ENCODE measurements at places on chromosomes 5 and 9.

DNA sequence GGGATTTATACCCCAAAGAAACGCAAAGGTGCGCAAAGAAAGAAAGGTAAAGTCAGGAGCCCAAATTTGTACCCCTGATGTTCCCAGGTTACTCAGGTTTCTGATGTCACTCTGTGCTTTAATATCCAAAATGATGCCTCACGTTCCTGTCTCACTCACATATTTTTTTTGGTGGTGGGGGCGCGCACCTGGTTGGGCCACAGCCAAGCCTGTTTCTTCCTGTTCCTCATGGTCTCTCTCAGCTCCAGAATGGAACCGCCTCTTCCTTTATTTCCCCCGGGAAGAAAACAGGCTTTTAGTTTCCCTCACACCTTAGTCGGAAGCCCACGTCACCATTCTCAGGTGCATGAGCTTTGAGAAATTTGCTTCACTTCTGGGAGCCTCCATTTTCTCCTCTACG lies 118.3 kb upstream of the BOD1 start:
- DNase-seq: no peak

- DNase-seq: no peak
These were observed 6.2 kb upstream of the CERCAM start for GRCh38 chr9:128414461-128414860.

- no peak for DNase-seq
These were observed 34.8 kb upstream of the TTC23L start for GRCh38 chr5:34803974-34804732.

GRCh38 chr9:98195671-98196070 lies 3.2 kb upstream of the CORO2A start:
- no peak for DNase-seq

DNA sequence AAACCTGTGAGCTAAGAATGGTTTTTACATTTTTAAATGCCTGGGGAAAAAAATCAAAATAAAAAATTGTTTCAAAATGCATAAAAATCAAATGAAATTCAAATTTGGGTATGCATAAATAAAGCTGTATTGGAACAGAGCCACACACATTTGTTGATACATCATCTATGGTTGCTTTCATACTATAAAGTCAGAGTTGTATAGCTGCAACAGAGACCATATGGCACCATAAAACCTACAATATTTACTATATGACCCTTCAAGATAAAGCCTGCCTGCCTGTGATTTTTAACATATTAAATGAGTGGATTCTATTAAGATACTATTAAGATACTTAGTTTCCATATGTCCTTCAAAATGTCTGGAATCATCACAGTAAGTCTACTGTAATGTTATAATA lies 40.0 kb downstream of the AUH start:
- no peak for DNase-seq

GRCh38 chr5:61783481-61783880 lies 451.4 kb downstream of the ZSWIM6 start:
- DNase-seq: no peak

DNA sequence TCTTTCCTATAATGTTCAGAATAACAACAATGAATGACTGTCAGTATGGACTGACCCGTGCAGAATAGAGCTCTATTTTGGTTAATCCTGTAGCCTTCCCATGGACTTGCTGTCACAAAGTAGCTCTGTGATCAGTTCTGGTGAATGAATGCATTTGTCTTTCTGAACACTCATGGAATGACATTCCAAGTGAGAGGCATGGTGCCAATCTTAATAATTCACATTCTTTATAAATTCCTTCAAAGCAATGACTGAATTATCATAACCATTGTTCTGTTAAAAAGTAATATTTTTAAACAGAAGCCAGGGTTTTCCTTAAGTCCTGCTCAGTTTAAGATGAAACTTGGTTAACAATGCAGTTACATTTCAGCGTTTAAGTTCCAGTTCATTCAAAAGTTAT lies 360.5 kb downstream of the ICE1 start:
- DNase-seq: no peak

GRCh38 chr9:93891549-93892310 lies 63.4 kb downstream of the BARX1 start:
- no peak for DNase-seq

DNA sequence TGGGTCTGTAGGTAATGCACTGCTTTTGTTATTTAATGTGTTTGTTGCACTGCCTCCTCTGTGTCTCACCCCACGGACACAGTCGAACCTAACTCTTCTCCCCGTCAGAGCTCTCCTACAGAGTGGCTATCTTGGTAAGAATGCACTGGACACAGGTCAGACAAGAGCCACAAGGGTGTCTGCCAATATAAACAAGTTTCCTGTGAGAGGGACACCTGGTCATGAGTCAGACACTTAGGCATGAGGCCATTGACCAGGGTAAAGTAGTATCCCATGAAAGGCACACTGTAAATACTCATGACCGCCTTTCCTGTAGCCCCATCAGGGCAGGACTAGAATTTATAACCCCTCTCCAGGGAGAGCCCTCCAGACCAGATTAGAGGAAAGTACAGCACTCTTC lies 115.5 kb downstream of the SLC12A2 start:
- no peak for DNase-seq

All from NK-92 treated with Interleukin-12 subunit alpha and Interleukin-12 subunit beta, amount 100 ng/mL, for 24 hours (cell line).